HFF-Myc (cell line): ENCODE measurements at places on chromosomes 7 and 10.

DNA sequence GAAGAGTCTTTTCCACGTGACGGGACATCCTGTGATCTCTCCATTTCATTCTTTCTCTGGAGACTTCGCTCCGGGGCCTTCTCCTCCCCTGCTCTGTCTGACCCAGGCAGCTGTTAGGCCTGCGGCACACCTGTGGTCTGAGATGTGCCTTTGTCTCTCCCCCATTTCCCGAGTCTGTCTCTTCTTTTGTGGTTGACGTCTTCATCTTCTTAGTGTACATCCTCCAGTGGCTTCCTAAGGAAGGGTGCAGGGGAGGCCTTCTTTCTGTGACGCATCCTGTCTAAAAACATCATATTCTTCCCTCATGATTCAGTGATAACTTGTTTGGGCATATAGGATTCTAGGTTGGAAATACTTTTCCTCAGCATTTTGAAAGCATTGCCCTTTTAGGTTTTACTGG, 17.2 kb upstream of the ATP6V0E2 start:
- DNase-seq = no peak

GRCh38 chr7:51759985-51760384, 443.4 kb upstream of the COBL start:
- no peak for DNase-seq

DNA sequence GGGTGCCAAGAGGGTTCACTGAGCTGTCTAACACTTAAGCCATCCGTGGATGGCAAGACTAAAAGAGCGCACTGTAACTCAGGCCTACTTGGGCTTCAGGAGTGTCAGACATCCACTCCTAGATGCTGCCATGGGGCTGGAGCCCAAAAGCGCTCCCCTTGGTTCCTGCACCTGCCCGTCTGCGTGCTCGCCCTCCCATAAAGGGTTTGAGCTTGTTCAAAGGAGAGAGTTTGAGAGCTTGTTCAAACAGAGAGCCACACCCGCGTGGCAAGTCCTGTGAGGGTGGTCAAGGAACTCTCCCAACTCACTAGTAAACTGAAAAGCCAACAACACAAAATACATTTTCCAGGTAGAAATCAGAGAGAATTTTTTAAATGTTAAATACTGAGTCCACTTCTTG, 256.7 kb downstream of the SEMA3A start:
- DNase-seq = no peak

DNA sequence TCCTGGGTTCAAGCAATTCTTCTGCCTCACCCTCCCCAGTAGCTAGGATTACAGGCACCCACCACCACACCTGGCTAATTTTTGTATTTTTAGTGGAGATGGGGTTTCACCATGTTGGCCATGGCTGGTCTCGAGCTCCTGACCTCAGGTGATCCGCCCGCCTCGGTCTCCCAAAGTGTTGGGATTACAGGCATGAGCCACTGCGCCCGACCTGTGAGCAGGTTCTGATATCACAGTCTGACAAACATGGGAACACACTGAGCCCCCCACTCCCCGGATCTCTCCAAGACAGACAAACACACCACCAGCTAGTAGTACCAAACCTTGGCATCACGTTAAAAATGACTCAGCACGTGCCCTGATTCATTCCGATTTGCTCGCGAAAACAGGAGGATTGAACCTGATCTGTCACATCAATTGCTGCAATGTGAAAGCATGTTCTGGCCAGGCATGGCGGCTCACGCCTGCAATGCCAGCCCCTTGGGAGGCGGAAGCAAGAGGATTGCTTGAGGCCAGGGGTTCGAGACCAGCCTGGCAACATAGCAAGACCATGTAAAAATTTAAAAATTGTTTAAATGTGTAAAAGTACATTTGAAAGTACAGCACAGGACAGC, 106.5 kb downstream of the SMURF1 start:
- no peak for DNase-seq
